Stimulated activated CD8-positive, alpha-beta memory T cell treated with anti-CD3 and anti-CD28 coated beads, Interleukin-7, amount 100 ng/mL, for 24 hours (primary cell): ENCODE measurements at places on chromosomes 16 and 17.

GRCh38 chr16:77212741-77213541 is 13.7 kb downstream of the SYCE1L start:
- DNase-seq: peak; percentile 52

DNA sequence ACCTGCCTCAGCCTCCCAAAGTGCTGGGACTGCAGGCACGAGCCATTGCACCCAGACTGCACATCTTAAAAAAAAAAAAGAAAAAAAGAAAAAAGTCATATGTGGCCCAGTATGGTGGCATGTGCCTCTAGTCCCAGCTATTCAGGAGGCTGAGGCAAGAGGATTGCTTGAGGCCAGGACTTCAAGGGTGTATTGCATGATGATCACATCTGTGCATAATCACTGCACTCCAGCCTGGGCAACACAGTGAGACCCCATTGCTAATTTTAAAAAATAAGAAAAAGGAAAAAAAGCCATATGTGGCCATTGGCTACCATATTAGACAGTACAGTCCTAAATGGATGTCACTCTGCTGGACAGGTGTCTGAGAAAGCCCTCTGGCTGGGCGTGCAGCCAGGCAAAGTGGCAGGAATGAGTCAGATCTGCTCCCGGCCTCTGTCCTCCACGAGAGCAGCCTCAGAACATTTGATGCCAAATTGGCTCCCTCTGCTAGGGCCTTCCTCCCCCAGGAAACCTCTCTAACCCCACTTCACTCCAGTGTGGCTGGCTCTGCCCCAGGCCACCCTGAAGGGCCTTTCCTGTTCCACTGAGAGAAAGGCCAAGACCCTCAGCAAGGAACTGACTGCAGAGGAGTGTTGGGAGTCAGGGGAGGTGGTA is 14.7 kb downstream of the CA7 start:
- no peak for DNase-seq

- no peak for DNase-seq
Observed at GRCh38 chr16:27572711-27573110, 22.8 kb downstream of the KATNIP start.

DNA sequence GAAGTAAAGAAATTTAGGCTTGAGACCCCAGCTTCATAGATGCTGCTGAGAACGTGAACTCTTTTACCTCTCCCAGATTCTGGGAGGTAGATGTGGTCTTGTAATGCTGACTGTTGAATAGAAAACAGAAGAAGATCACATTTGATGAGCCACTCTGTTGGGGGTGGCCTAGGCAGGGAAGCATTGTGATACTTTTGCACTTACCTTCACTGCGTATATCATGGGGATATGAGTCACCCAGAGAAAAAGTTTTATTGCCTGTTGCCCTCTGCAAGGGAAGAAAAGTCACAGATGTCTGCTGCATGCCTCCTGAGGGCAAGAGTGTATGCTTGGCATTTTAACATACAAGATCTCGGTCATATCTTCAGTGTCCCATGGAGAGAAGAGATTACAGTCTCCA is 365.4 kb downstream of the SNX29 start:
- no peak for DNase-seq

DNA sequence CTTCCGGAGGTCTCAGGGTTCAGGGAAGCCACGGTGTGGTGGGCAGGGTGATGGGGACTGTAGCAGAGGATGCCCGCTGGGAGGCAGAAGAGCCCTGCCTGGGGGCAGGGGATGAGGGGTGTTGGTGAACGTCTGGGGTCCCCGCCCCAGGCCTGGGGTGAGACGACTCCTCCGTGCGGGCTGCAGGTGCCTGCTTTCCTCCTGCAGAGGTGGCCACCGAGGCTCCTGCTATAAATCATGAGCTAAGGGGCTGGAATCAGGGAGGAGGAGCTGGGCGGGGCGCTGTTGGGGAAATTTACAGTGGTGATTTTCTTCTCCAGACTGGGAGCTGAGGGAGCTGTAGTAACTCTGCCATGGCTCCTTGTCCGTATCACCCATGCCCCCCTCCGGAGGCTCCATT is 167.0 kb downstream of the MRM1 start:
- DNase-seq: no peak

DNA sequence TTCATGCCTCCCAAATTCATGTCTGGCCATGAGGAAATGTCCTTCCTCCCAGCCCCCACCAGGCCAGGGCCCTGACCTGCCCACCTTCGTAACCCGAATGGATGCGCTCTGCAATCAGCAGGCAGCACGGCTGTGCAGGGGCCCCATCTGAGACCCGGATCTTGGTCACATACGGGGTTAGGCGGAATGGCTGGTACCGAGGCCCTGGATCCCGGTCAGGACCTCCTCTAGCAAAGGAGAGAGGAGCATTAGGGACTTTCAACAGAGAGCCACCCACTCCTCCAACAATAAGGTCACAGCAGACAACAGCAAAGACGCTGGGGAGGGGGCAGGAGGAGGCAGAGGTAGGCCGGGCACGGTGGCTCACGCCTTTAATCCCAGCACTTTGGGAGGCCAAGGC is 3.6 kb downstream of the PER1 start:
- DNase-seq: no peak

- no peak for DNase-seq
Observed at GRCh38 chr16:85903559-85903958, 4.6 kb downstream of the IRF8 start.

- DNase-seq: no peak
Observed at GRCh38 chr16:30703971-30704370, 5.0 kb downstream of the SRCAP start.

DNA sequence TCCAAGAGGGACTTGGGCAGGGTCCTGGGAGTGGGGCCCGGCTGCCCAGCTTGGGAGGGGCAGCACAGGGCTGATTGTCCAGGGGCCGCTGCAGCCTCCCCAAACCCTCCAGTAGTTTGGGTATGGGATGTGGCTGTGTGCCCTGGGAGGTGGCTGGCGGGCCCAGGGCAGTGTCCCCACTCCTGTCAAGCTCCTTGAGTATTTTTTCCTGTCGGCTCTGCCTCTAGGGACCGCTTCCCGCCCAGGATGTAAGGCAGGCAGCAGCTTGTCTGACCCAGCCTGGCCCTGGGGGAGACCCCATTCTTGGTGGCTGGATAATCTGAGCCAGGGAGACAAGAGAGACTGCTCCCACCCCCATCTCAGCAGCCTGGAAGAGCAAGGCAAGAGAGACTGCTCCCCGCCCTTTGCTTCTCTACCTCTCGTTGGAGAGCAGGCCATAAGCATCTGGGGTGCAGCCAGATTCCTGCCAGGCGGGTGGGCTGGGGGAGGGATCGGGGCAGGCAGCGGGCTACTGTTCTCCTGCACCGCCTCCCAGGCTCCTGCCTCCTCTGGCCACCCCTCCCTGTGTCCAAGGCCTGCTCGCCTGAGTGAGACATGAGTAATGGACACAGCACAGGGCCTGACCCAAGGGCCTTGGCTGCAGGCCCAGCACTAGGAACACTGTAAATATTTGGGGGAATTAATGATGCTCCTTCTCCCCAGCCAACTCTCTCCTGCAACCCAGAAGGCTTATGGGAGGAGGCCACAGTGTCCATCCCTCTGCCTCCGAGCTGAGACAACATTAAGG is 18.4 kb upstream of the ITGA3 start:
- no peak for DNase-seq

DNA sequence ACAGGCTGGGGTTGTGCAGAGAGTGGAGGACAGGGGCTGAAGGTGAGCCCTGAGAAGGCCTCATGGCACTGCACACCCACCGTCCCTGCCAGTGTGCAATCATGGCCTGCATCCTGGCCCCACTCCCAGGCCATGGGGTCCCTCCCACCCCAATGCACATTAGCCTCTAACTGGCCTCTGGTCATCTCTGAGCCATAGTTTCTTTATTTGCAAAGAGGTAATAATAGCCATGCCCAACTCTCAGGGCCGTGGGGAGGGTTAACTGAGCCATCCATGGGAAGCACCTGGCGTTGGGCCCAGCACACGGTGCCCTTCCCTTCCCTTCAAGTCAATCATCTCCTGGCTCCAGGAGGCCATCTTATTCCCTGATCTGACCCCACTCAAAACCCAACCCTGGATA is 10.8 kb upstream of the ITGA3 start:
- DNase-seq: no peak

DNA sequence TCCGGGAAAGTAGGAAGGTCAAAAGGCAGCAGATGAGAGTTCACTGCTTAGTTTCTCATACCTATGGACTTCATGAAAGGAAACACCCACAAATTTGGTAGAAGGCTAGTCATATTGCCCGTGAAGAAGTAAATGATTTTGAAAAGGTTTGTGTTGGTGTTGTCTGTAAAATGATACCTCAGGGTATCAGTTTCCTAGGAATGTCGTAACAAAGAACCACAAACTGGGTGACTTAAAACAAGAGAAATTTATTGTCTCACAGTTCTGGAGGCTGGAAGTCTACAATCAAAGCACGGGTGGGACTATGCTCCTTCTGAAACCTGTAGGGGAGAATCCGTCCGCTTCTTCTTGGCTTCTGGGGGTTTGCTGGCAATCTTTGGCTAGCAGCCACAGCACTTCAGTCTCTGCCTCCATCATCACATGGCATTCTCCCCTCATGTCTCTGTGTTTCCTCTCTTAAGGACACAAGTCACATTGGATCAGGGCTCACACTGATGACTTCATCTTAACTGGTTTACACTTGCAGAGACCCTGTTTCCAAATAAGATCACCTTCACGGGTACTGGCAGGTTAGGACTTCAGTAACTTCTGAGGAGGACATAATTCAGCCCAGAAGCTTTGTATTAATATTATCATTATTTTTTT is 2.0 kb upstream of the NAE1 start:
- DNase-seq: no peak

GRCh38 chr17:31674717-31675349 is 184.2 kb downstream of the COPRS start:
- DNase-seq: no peak

DNA sequence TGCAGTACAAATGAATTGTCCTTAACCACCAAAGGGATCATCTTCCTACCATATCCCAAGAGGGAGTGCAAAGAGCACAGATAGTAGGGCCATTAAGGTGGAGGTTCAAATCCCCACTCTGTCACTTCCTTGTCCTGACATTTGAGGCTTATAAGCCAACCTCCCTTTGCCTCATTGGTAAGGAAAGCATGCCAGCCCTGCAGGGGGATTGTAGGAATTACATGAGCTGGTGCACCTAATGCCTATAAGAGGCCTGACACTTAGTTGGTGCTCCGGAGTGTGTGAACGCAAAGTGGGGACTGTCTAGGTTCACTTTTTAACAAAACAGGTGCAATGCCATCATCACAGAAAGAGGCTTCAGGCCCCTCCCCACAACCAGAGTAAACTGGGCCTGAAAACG is 374.4 kb downstream of the SNX29 start:
- no peak for DNase-seq

- no peak for DNase-seq
Observed at GRCh38 chr16:30748634-30749445, 615 bp downstream of the PHKG2 start.

DNA sequence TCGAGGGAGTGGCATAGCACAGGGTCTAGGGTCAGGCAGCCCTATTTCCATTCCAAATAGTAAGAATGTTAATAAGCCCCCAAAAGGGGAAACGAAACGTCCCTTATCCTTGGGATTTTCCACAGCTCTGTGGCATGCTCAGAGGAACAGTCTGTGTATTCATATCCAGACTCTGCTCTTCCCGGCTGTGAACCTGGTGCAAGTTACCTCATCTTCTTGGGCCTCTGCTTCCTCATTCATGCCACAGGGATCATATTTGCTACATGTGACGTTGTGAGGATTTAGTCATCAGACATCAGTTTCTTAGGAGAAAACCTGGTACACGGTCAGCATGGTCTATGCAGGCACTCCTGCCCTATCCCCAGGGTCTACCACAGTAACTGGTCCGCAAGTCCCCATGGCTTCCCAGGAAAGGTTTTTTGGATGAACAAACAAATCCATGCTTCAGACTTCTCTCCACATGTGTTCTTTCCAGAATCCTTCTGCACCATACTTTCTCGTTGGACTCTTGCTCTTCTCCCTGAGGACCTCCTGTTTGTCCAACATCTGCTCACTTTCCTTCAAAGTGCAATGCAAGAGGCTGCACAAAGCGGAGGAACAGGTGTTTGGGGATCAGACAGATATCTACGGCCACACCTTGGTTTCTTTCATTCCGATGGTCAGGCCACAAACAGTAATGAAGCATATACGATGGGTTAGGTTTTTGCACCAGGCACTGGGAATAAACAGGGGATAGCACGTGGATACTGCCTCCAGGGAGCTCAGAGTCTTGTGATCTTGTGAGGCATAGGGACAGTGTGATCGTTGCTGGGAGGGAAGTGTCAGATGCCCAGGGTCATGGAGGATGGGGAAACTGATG is 17.7 kb downstream of the GLP2R start:
- no peak for DNase-seq

DNA sequence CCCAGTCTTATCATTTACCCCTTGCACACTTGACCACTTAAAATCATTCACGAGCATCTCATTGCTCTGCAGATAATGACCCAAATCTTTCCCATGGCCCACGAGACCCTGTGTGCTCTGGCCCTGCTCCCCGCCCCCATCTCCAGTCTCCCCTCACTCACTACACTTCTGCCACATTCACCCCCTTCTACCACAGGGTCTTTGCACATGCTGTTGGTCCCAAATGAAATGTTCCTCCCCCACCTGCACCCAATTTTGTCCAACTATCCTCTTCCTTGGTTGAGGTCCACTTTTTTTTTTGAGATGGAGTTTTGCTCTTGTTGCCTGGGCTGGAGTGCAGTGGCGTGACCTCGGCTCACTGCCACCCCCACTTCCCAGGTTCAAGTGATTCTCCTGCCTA is 39.2 kb downstream of the CCDC42 start:
- no peak for DNase-seq

DNA sequence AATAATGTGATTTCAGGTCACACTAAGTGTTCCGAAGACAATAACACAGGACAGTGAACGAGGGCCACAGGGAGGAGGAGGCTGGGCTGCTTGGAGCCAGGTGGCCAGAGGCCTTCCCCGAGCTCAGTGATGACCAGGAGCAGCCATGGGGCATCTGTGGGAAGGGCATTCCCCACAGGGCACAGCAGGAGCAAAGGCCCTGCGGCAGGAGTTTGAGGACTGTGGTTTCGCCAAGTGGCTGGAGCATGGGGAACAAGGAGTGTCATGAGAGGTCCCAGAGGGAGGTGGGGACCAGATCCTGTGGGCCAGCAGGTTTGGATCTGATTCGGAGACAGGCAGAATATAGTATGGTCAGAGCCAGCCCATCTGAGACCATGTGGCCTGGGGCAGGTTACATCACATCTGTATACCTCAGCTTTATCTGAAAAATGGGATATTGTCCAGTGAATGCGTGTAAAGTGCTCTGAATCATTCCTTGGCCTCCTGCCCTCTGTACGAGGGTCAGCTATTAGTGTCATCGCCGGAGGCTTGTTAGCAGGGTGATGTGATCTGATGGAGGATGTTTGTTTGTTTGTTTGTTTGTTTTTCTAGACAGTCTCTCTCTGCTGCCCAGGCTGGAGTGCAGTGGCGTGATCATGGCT is 176.8 kb downstream of the KATNIP start:
- no peak for DNase-seq
